Right renal cortex interstitium (tissue), 3 donors: ENCODE measurements at places on chromosomes 3 and 15. TPM values are rescaled to one million over a fixed set of nuclear protein-coding genes. Genes with fewer than 3 reads are reported as not detected.

The OXNAD1 gene
- polyA plus RNA-seq, result 18.2 TPM

The GRK7 gene
- polyA plus RNA-seq, result 0.12 TPM

The ERICH6 gene
- polyA plus RNA-seq, result 0.97 TPM

The NBEAL2 gene
- 29.6 TPM for polyA plus RNA-seq

The TGM4 gene
- polyA plus RNA-seq, result 0.06 TPM

DNA sequence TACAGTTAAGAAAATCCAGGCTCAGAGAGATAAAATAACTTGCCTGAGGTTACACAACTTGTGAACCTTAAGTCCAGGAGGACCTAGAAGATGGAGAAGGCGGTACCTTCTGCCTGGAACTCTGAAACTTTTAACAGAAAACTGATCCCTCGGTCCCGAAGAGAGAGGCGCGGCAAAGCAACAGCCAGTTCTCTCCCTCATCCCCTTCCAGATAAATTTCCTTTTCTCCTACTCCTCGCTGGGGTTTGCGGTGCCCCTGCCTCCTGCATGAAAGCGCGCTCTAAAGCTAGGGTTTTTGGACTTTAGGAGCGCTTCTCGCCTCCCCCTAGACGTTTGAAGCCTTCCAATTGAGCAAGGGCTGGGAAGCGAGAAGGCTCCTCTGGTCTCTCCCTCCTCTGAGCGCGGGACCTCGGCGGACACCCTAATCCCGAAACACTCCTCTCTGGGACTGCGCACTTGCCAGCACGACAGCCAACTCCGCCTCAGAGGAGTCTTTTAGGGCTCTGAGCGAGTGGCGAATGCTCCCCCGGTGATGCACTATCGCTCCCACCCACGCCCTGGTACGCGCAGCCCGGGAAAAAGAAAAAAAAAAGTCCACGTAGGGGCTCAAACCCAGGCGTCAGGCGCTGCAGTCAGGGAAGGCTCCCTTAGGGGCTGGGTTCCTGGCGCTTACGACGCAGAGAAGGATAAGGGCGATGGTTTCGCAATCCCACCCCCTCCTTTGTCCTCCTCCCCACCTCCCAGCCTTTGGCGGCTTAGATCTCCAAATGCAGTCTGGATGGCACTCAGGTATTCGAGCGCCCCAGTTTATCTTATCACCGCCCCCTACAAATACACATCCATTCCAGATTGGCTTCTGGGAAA lies 7.9 kb upstream of the EOMES start:
- DNase-seq, result no peak

GRCh38 chr15:49895347-49896223 lies 223.4 kb downstream of the ATP8B4 start:
- no peak for DNase-seq

- DNase-seq, result no peak
Measured at GRCh38 chr3:70488131-70488530, 175.7 kb upstream of the MDFIC2 start.

DNA sequence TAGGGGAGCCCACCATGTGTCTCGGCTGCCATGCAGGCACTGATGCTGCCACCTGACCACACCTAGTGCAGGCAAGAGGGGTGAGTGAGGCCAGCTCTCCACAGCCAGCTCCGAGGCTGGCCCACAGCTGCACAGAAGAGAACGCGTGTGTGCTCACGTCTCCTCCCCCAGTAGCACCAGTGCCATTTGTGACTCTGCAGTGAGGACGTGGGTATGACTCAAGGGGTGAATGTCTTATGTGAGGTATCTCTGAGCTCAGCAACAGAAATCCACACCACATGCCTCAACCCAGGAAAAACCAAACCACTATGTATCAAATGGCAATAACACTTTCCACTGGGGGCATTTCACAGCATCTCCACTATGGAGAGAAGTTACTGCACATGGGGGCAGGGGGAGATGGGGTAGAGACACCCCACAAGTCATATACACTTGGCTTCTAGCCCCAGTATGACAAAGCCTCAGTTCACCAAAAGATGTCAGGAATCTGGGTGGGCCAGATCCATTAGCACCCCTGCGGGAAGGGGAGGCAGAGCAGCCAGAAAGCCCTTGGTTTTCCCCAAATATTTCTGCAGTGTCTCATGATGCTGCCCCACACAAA lies 87.6 kb downstream of the LRIG1 start:
- no peak for DNase-seq

DNA sequence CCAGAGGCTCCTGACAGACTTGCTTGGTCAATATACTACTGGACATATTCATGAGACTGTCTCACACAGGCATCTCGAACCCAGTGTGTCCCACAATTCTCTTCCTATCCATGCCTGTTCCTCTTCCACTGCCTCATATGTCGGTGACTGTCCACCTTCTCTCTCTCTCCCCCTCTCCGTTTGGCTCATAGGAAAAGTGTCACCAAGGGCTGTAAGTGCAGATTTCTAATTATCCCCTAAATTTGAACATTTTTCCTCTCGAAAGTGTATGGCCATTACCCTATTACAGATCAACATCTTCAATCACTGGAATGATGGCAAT lies 22.5 kb upstream of the MUC20 start:
- no peak for DNase-seq

- DNase-seq, result no peak
Measured at GRCh38 chr15:101010781-101011180, 91.6 kb downstream of the LRRK1 start.

GRCh38 chr3:185029086-185029485 lies 123.8 kb downstream of the C3orf70 start:
- no peak for DNase-seq

GRCh38 chr15:55289011-55289745 lies 435 bp downstream of the RAB27A start:
- no peak for DNase-seq
